ENCODE measurements at places on chromosomes 1 and 21.

GRCh38 chr1:218299416-218299815, 14.3 kb downstream of the RRP15 start:
- DNase-seq = peak; percentile 36

DNA sequence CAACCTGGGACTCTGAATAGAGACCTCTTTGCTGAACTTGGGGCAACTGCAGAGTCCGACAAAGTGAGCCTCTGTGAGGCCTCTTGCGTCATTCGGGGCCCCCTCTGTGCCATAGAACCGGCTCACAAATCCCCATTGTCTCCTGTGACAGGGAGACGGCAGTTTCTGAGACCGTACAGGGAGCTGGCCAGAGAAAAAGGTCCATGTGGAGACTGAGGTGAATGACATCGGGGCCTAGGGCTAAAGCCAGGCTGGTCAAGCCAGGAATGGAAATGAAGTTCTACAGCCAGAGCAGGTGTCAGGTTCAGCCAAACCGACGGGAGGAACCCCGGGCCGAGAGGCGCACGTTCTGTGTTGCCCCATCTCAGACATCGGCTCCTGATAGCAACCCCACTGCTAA, 37.1 kb upstream of the TRIM67 start:
- DNase-seq = no peak

GRCh38 chr1:10216090-10216749, 5.8 kb downstream of the KIF1B start:
- DNase-seq = no peak

GRCh38 chr1:110986407-110986891, 22.7 kb upstream of the LRIF1 start:
- DNase-seq = no peak

DNA sequence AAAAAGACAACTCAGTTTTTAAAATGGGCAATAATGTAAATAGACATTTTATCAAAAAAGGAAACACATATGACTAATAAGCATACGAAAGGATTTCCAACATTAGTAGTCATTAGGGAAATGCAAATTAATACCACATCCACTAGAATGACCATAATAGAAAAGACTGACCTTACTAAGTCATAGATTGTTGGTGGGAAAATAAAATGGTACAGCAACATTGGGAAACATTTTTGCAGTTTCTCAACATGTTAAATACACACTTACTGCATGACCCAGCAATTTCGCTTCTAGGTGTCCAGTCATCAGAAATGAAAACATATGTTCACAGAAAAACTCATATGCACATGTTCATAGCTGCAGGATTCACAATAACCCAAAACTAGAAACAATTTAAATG, 29.9 kb upstream of the SLC44A3 start:
- no peak for DNase-seq

GRCh38 chr1:244897476-244898254, 33.3 kb upstream of the HNRNPU start:
- peak; percentile 53 for DNase-seq

DNA sequence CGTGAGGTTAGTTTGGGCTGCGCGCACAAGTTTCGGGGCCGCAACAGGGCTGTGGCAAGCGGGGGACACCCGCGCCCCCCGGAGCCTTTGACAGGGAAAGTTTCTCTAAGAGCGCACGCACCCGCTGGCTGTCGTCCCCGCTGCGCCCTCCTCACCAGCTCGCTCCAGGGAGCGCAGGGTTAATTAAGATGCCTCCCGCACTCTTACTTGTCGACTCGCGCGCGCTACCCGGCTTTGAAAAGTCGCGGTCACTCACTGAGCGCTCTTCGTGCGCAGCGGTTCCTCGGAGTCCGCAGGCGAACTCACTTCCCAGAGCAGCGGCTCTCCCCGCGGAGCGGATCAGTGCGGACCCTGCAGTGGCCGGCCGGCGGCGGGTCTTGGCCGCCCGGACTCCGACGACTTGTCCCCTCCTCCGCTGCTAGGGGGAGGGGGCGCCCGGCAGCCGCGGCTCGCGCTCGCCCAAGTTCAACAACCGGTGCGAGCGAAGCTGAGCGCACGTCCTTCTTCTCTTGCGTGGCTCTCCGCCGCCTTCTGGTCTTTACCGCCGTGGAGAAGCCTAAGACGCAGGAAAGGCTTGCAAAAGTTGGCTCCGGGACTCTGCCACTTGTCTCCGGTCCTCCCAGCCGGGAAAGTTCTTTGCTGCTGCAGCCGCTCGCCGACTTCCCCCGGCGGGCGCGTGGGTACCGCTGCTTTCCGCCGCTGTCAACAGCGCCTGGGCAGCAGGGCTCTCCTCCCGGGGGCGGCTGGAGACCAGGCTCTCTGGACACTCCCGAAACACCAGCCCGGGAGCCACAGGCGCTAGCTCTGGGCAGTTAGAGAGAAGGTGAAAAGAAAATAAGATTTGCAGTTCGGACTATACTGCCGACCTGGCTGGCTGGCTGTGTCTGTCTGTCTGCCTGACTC, 506 bp downstream of the JUN start:
- DNase-seq = peak; percentile 56

GRCh38 chr21:31293986-31294385, 50.1 kb downstream of the TIAM1 start:
- no peak for DNase-seq

DNA sequence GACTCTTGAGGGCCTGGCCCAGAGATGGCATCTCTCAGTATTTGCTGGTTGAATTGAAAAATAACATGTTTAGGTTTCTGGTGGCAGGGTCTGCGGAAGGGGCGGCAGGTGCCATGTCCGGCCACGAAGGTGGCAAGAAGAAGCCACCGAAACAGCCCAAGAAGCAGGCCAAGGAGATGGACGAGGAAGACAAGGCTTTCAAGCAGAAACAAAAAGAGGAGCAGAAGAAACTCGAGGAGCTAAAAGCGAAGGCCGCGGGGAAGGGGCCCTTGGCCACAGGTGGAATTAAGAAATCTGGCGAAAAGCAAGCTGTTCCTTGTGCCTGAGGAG, 14.3 kb upstream of the FGR start:
- DNase-seq = no peak
